ENCODE measurements at places on chromosomes 16 and 17.

DNA sequence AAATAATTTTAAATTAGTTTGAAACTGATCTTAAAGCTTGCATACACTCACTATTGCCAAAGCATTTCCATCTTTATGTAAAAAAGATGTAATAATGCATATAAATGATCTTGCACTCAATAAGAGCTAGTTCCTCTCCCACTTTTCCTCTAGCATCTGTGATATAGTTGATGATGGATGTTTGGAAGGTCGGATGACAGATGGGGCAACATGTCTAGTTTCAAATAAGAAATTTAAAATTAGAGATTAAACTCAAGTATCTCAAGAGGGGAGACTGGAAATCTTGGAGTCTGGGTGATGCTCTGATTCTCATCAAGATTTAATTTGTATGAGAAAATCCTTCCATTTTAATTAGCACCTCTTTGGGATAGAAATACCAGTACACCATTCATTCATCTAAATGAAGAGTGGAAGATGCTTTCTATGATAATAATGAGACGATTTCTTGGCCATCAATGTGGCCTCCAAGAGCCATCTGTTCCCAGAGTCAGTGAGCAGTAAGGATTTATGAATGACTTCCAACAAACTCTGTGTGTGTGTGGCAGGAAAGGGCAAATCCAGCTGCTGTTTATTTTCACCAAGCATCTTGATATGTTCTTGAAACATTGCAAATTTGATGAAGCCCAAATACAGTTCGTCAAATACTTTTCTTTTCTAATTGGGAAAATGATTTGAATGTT, 616.3 kb upstream of the CDH8 start:
- DNase-seq = no peak

DNA sequence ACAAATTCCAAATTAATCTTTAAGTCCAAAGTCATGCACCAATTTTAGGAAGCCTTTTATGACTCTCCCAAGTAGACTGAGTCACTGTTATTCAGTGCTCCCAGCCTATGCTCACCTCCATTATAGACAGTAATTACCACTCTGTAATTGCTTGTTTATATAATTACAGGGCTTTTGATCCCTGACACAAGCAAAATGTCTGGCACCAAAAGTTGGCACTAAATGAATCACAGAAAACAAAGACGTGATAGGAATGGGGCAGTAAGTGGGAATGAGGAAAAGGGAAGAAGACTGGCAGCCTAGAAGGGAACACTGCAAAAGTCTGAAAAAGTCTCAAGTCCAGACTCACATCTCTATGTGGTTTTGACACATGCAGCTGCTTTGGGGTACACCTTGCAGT, 94.1 kb downstream of the SLC39A11 start:
- DNase-seq = no peak

DNA sequence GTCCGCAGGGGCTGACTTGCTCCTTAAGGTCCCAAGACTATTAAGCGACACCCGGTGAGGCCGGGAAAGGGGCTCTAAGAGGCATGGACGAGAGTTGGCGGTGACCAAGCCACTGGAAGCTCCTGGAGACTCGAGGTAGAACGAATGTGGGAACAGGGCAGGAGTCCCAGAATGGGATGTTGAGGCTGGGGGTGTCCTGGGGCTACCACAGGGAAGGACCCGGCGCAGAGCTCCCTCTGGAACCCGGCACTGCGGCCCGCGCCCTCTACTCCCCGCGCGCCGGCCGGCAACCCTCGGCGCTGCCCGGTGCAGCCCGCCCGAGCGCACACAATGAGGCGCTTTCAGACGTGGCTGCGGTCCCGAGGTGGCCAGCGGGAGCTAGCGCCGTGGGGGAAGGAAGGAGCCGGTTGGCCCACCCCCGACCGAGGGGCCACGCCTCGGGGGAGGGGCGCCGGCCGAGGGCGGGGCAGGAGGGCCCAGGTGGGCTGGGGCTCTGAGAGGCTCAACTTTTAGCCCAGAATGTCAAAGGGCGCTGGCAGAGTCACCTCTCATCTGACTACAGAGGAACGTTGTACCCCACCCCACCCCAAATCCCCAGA, at the start of gene CHST6:
TSS of gene CHST6 (minus strand) at position 366 of the 599 bp plus-strand sequence. CDS start 15,613 bp downstream, outside the sequence.
- DNase-seq = no peak

DNA sequence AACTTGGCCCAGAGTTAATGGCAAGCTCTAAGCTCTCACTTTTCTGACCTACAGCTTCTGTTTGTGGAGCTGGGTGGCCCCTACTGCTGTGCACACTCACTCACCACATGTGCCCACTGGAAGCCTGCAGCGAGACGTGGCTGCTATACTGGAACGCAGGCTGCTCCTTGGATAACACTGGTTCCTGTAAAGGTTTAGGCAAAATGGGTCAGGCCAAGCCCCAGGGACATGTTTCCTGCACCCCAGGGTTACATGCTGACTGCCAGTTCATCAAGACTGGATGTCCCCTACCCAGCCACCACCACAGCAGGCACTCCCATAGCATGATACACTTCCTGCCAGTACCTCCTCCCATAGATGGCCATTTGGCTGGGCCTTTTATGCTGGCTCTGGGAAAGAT, 8.3 kb downstream of the POLDIP2 start:
- no peak for DNase-seq

DNA sequence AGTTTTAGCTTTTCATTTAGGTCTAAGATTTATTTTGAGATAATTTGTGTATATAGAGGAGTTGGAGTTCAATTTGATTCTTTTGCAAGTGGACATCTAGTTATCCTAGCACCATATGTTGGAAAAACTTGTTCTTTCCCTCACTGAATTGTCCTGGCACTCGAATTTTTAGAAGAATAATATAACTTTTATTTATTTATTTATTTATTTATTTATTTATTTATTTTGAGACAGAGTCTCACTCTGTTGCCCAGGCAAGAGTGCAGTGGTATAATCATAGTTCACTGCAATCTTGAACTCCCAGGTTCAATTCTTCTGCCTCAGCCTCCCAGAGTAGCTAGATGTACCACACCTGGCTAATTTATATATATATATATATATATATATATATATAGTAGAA, 29.4 kb downstream of the PPM1E start:
- no peak for DNase-seq

Measured in epithelial cell of proximal tubule (primary cell).